Karpas-422 (cell line): ENCODE measurements at places on chromosomes 12 and 14. TPM values are rescaled to one million over a fixed set of nuclear protein-coding genes. Genes with fewer than 3 reads are reported as not detected.

The RNU4-1 gene
- total RNA-seq: under 0.01 TPM in 2 replicates

DNA sequence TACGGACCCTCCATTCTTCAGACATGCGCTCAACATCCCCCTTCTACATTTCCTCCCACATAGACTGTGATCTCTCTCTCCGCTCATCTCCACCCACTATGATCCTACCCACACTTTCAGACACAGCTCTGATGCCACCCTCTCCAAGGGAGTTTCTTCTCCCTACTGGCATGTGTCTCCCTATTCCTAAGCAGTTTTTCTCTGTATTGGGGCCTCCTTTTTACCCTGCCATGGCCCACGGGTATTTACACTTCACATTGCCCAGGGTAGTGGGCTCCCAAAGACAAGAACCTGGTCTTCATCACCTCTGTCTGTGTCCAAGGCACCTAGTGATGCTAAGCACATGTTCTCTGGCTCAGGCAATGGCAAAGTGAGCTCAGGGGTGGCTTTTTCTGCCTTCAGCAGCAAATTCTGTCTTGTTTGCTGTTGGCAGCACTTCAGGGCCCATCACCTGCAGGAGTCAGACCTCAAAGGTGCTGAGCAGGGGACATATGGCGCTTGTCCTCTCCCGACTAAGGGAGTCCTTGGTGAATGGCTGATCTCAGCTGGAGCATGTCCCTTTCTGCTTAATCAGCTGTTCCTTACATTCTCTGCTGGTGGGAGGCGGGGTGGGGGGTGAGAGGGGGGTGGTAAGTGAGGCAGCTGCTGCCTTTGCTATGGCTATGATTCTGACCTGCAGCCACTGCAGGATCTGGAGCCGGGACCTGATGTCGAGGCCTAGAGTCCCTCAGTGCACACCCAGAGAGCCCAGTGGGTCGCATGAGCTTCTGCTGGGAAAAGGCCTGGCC lies 256.8 kb downstream of the PCNX1 start:
- no peak for DNase-seq
- H3K27me3 ChIP-seq: no peaks in the 10 kb centered on the region
- peaks cover 8% of the 10 kb centered on the region for H3K4me1 ChIP-seq
- no peak overlapping the region for H3K4me3 ChIP-seq

DNA sequence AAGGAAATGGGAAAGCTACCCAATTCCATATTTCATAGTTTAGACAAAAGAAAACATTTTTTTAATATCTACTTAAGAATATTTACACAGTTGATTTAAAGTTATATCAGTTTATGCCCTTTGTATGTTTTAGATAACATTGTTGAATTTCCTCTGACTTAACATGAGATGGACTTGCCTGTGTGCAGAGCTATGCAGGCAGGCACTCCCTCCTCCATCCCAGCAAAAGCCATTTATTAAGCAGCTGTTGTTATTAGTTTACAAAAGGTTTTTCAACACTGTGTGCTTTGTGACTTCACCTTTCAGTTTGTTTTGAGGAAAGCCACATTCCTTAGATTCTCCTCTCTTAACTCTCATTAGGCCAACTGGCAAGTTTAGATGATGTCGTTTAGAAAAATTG lies 337.5 kb upstream of the PDE3A start:
- H3K27me3 ChIP-seq: no peaks in the 10 kb centered on the region
- H3K4me3 ChIP-seq: no peak overlapping the region
- H3K36me3 ChIP-seq: no peaks in the 10 kb centered on the region
- H3K4me1 ChIP-seq: no peaks in the 10 kb centered on the region
- no peak for DNase-seq
- H3K27ac ChIP-seq: no peak overlapping the region

- no peaks in the 10 kb centered on the region for H3K27me3 ChIP-seq
- peaks cover 36% of the 10 kb centered on the region for H3K4me1 ChIP-seq
- peak overlapping the region; percentile 47 for H3K4me3 ChIP-seq
These were observed 54.3 kb downstream of the MYRFL start for GRCh38 chr12:69879007-69879960.

GRCh38 chr12:62436164-62436503 lies 30.5 kb upstream of the MON2 start:
- peak overlapping the region; percentile 19; the same call in 1 of the 2 replicates for H3K4me3 ChIP-seq
- peaks cover 7% of the 10 kb centered on the region; the same call in 1 of the 2 replicates for H3K4me1 ChIP-seq
- DNase-seq: no peak
- no peaks in the 10 kb centered on the region for H3K27me3 ChIP-seq
- H3K36me3 ChIP-seq: no peaks in the 10 kb centered on the region
- no peak overlapping the region for H3K27ac ChIP-seq

The TPH2 gene
- total RNA-seq: not detected in 2 replicates

The AKAP6 gene
- 0.54 and 2.3 TPM in 2 replicates for total RNA-seq

- H3K36me3 ChIP-seq: no peaks in the 10 kb centered on the region
- H3K4me3 ChIP-seq: no peak overlapping the region
- H3K4me1 ChIP-seq: no peaks in the 10 kb centered on the region
These were observed 52.1 kb downstream of the TSPAN11 start for GRCh38 chr12:30978639-30979038.

The DICER1 gene
- 117 and 314 TPM in 2 replicates for total RNA-seq

DNA sequence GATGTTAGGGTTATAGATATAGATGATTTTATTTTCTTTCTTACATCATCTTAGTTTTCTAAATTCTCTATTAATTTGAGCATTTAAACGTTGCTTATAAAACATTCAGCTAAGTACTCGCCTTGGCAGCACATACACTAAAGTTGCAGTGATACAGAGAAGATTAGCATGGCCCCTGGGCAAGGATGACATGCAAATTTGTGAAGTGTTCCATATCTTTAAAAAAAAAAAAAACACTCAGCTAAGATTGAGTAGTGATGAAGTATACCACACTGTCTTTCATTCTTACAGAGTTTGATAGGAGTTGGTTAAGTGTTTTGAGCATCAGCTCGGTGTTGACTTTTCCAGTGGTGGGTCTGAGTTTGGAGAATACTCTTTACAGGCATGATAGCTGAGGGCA lies 72.3 kb downstream of the FRMD6 start:
- no peak overlapping the region for H3K4me3 ChIP-seq
- peaks cover 23% of the 10 kb centered on the region for H3K4me1 ChIP-seq
- no peak overlapping the region for H3K27ac ChIP-seq
- no peaks in the 10 kb centered on the region for H3K36me3 ChIP-seq
- DNase-seq: peak; percentile 66

GRCh38 chr12:124767066-124767821 lies 96.4 kb downstream of the SCARB1 start:
- no peaks in the 10 kb centered on the region; the same call in 1 of the 2 replicates for H3K36me3 ChIP-seq
- peak overlapping the region; percentile 5; the same call in 1 of the 2 replicates for H3K4me3 ChIP-seq
- DNase-seq: peak; percentile 95
- peak overlapping the region; percentile 93 for H3K27ac ChIP-seq

- no peaks in the 10 kb centered on the region for H3K27me3 ChIP-seq
- no peaks in the 10 kb centered on the region for H3K4me1 ChIP-seq
- H3K36me3 ChIP-seq: no peaks in the 10 kb centered on the region
- no peak overlapping the region for H3K27ac ChIP-seq
- no peak overlapping the region for H3K4me3 ChIP-seq
These were observed 9.4 kb downstream of the SSPN start for GRCh38 chr12:26204612-26205289.

DNA sequence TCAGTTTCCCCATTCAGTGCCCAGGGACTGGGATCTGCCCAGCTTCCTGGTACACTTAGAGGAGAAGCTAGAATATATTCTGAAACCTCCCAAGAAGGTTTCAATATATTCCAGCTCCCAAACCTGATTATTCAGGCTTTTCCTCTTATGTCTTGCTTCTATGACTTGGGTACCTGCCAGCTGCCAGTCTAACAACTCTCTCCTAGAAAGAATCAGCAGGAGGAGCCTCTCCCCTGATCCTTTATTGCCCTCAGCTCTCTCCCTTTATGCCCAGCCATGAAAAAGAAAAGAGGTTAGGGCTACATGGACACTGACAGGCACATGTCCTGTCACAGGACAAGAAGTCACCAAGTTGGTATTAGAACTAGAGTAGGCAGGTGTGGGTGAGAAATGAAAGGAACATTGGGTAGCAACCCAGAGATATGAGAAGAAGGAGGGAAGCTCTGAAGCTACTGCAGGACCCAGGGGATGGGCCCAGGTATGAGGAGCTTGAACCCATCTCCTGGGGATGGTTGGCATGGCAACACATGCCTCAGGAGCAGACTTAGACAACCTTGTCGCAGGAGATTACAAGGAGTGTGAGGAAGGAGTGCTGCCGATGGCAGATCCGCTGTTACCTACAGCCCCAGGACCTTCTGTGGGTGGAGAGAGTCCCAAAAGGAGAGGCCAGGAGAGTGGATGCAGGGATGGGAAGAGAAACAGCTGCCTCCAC lies 2.0 kb upstream of the CACNB3 start:
- H3K4me3 ChIP-seq: peak overlapping the region; percentile 87; the same call in 1 of the 2 replicates
- 0 out of 2 replicates have a peak, but pooled peaks cover 7% of the 10 kb centered on the region for H3K27me3 ChIP-seq
- H3K27ac ChIP-seq: no peak overlapping the region
- no peak for DNase-seq
- H3K4me1 ChIP-seq: peaks cover 39% of the 10 kb centered on the region

GRCh38 chr12:10191865-10192264 lies 13.0 kb downstream of the TMEM52B start:
- peaks cover 10% of the 10 kb centered on the region for H3K4me1 ChIP-seq
- no peaks in the 10 kb centered on the region for H3K27me3 ChIP-seq
- H3K36me3 ChIP-seq: no peaks in the 10 kb centered on the region
- H3K4me3 ChIP-seq: no peak overlapping the region
- H3K27ac ChIP-seq: no peak overlapping the region
- DNase-seq: no peak

The CLEC2D gene
- 1.5 and 3.2 TPM in 2 replicates for total RNA-seq

GRCh38 chr14:54438703-54439102 lies 2.5 kb downstream of the CNIH1 start:
- no peaks in the 10 kb centered on the region for H3K27me3 ChIP-seq
- peaks cover 74% of the 10 kb centered on the region for H3K4me1 ChIP-seq
- H3K36me3 ChIP-seq: peaks cover 30% of the 10 kb centered on the region
- DNase-seq: no peak
- peak overlapping the region; percentile 72 for H3K4me3 ChIP-seq

The GPRC5A gene
- not detected in 2 replicates for total RNA-seq
